ENCODE measurements at places on chromosomes 6 and 20.

DNA sequence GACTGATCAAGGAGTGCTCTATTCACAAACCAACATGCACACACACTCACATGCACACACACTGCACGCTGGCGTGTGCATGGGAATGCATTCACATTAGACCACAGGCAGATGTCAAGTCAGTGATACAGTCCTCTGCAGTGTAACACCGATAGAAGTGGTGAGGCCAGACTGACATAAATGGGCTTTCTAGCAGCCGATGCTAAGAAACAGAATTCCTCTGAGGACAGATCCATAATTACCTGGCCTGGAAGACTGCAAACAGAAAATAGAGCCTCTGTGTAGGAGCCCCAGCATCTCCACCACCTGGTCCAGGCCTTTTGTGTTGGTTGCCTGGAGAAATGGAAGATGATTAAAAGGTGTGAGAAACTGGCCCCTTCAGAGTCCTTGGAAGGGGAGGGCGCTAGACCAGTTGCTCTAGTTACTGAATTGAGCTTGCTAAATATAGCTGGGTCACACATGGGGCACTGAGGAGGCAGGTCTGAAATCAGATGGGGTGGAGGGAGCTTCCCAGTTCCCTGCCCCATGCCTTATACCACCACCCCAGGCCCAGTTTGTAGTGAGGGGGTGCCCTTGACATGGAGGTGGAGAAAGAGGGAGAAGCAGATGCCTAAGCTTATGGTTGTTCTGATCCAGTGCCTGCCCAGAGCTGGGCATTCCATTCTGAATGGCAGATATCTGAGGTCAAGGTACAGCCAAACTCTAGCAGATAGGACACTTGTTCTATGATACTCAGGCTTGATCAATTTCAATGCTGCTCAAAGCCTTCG lies 233.8 kb downstream of the LRFN2 start:
- H3K36me3 ChIP-seq, result no peaks in the 10 kb centered on the region
- no peak for DNase-seq
- peak overlapping the region; percentile 33 for H3K4me3 ChIP-seq
- H3K27ac ChIP-seq, result no peak overlapping the region

GRCh38 chr6:24951811-24952299 lies 16.1 kb upstream of the RIPOR2 start:
- no peaks in the 10 kb centered on the region for H3K4me1 ChIP-seq
- H3K4me3 ChIP-seq, result no peak overlapping the region
- no peak for DNase-seq
- no peaks in the 10 kb centered on the region for H3K36me3 ChIP-seq
- H3K27me3 ChIP-seq, result no peaks in the 10 kb centered on the region

DNA sequence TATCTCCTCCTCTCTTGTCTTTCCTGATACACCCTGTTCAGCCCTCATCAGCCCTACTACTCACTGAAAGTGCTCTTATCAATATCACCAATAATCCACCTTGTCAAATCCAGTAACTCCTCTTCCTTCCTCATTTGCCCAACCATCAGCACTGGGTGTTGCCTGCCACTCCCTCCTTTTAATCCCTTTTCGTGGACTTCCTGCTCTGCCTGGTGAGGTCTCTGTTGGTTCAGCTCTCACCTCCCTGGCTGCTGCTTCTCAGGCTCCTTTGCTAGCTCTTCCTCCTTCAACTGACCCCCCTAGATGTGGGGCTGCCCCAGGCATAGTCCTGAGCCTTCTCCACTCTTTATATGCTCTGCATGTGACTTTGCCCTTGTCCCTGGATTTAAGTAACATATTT lies 92.5 kb downstream of the PREP start:
- no peak overlapping the region for H3K4me3 ChIP-seq
- H3K4me1 ChIP-seq, result no peaks in the 10 kb centered on the region
- peaks cover 28% of the 10 kb centered on the region for H3K36me3 ChIP-seq
- no peak for DNase-seq
- no peak overlapping the region for H3K27ac ChIP-seq

- H3K4me3 ChIP-seq, result no peak overlapping the region
- no peaks in the 10 kb centered on the region for H3K4me1 ChIP-seq
- H3K27me3 ChIP-seq, result no peaks in the 10 kb centered on the region
- H3K36me3 ChIP-seq, result no peaks in the 10 kb centered on the region
- no peak overlapping the region for H3K27ac ChIP-seq
- no peak for DNase-seq
Observed at GRCh38 chr6:85810558-85810957, 167.9 kb upstream of the SYNCRIP start.

- H3K27me3 ChIP-seq, result no peaks in the 10 kb centered on the region
- H3K4me1 ChIP-seq, result peaks cover 12% of the 10 kb centered on the region
- no peaks in the 10 kb centered on the region for H3K36me3 ChIP-seq
- no peak overlapping the region for H3K4me3 ChIP-seq
- H3K27ac ChIP-seq, result no peak overlapping the region
Observed at GRCh38 chr6:30216096-30216495, 2.9 kb upstream of the TRIM26 start.

DNA sequence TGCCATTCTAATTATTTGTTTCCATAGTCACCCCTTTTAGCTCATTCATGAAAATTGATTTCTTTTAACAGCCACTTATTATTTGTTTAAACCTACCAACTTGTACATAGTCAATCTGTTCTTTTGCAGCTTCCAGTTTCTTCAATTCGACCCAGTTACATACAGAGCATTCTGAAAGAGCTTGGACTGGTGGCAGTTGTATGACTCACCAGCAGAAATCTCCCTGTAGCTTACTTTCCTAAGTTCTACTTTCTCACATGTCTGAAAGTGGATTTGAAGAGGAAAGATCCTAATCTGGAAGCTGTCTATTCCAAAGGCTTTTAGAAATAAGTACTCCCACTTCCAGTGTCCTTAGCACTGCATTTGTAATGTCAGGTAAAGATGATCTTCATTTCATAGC lies 447.9 kb downstream of the HTR1B start:
- no peak overlapping the region for H3K27ac ChIP-seq
- no peaks in the 10 kb centered on the region for H3K4me1 ChIP-seq
- no peaks in the 10 kb centered on the region for H3K36me3 ChIP-seq
- no peak overlapping the region for H3K4me3 ChIP-seq
- no peak for DNase-seq

DNA sequence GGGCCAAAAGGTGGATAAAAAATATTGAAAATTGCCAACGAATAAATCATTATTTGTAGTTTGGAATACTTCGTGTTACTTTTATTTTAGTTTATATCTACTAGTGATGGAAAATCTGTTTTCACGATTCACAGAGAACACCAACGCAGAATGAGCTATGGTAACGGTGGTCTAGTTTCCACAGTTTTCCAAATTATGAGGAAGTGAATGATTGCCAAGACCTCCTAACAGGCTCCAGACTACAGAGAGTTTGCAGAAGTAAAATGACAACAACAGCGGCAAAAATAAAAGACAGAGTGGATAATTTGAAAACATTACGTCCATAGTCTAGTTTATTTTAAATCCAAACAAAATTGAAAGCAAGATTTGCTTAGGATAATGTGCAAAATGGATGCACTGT lies 57.0 kb upstream of the AIG1 start:
- no peaks in the 10 kb centered on the region for H3K36me3 ChIP-seq
- peaks cover 5% of the 10 kb centered on the region for H3K4me1 ChIP-seq
- H3K27me3 ChIP-seq, result no peaks in the 10 kb centered on the region
- no peak for DNase-seq
- H3K27ac ChIP-seq, result no peak overlapping the region

DNA sequence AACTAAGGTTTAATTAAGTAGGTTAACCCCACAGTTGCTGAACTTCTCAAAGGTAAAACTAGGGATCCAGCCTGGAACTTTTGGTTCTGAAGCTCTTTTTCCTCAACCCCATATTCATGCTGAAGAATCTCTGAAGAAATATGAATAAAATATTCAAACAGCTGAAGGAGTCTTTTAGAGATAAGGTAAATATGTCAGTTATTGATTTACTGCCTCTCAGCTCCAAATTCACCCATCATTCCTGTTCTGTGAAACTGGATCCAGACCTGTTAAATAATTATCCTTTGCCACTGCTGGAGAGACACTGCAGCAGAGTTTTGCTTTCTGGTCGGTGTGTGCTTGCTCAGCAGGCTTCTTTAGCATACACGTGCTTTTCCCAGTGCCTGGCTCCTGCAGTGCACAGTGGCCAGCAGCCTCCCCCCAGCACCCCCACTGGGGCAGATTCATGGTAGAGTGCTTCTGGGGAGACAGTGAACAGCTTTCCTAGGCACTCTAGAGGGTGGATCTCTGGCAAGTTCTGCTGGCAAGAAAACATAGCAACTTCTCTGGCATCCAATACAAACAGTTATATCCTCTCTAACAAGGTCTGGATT lies 62.0 kb upstream of the BCLAF1 start:
- no peaks in the 10 kb centered on the region for H3K4me1 ChIP-seq
- no peak overlapping the region for H3K27ac ChIP-seq
- no peak overlapping the region for H3K4me3 ChIP-seq
- no peaks in the 10 kb centered on the region for H3K27me3 ChIP-seq
- no peak for DNase-seq
- no peaks in the 10 kb centered on the region for H3K36me3 ChIP-seq

GRCh38 chr20:3129094-3129493 lies 30.6 kb downstream of the FASTKD5 start:
- no peak overlapping the region for H3K27ac ChIP-seq
- no peaks in the 10 kb centered on the region for H3K27me3 ChIP-seq
- H3K4me1 ChIP-seq, result no peaks in the 10 kb centered on the region

- H3K27me3 ChIP-seq, result no peaks in the 10 kb centered on the region
- H3K36me3 ChIP-seq, result no peaks in the 10 kb centered on the region
- DNase-seq, result no peak
- peaks cover 3% of the 10 kb centered on the region for H3K4me1 ChIP-seq
Observed at GRCh38 chr6:84074988-84075781, 41.6 kb downstream of the MRAP2 start.
